Right renal cortex interstitium (tissue), 3 donors: ENCODE measurements at places on chromosomes 3 and 15. TPM values are rescaled to one million over a fixed set of nuclear protein-coding genes. Genes with fewer than 3 reads are reported as not detected.

DNA sequence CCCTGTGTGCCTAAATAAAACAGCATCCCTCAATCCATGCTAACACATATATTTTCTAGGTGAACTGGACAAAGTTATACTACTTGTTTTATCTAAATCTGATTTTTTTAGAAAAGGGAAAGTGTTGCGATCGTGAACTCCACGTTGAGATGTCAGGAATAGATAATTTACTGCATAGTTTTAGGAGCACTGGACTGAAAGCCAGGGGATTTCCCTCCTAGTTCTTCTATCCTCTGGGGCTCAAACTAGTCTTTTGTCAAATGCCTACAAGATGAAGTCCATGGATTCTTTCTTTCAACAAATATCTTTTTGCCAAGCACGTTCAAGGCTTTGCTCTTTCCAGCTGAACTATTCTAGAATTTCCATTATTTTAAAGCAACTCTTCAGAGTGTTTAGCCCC lies 617 bp upstream of the HPS3 start:
- DNase-seq, result no peak

ATP2B2 gene
- 0.36 TPM for polyA plus RNA-seq

- DNase-seq, result no peak
These were observed 30.9 kb upstream of the SPSB4 start for GRCh38 chr3:141020143-141020830.

ADGRG7 gene
- polyA plus RNA-seq, result 0.19 TPM

PRICKLE2 gene
- polyA plus RNA-seq, result 17.3 TPM

DNA sequence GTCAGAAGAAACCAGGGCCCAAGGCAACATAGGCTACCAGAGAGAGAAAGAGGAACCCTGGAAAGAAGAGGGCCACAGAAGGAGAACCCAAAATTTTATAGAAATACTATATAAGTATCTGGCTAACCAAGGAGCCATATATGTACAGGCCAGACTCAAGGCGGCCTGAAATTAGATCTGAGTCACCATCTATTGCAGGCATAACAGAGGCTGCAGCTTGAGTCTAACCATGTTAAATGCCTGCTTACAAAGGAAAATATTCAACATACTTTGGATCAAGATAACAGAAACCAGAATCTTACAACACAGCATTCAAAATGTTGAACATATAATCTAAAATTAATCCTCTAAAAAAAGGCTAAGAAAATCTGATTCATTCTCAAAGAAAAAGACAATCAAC lies 23.1 kb downstream of the IGSF11 start:
- DNase-seq, result no peak

ST8SIA2 gene
- 6.0 TPM for polyA plus RNA-seq

DNA sequence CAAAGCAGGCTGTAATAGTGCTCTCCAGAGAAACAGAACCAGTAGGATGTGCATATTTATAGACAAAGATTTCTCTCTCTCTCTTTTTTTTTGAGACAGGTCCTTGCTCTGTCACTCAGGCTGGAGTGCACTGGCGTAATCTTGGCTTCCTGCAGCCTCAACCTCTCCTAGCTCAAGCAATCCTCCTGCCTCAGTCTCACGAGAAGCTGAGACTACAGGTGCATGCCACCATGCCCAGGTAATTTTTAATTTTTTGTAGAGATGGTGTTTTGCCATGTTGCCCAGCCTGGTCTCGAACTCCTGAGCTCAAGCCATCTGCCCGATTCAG lies 67.1 kb upstream of the CHD2 start:
- no peak for DNase-seq

DNA sequence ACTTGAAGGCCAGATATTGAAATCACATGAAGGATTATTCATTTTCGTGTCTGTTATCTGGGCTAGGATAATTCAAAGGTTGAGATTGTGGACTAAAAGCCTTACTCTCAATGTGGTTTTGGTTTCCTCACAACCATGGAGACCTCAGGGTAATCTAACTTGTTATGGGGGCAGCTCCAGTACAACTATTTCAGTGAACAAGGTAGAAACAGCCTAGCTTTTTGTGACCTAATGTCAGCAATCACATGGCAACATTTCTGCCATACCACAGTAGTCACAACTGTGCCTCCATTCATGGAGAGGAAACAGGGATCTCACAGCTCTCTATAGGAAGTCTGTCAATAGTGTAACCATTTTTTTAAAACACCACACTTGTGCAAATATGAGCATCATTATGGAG lies 62.4 kb upstream of the RARB start:
- no peak for DNase-seq

DNA sequence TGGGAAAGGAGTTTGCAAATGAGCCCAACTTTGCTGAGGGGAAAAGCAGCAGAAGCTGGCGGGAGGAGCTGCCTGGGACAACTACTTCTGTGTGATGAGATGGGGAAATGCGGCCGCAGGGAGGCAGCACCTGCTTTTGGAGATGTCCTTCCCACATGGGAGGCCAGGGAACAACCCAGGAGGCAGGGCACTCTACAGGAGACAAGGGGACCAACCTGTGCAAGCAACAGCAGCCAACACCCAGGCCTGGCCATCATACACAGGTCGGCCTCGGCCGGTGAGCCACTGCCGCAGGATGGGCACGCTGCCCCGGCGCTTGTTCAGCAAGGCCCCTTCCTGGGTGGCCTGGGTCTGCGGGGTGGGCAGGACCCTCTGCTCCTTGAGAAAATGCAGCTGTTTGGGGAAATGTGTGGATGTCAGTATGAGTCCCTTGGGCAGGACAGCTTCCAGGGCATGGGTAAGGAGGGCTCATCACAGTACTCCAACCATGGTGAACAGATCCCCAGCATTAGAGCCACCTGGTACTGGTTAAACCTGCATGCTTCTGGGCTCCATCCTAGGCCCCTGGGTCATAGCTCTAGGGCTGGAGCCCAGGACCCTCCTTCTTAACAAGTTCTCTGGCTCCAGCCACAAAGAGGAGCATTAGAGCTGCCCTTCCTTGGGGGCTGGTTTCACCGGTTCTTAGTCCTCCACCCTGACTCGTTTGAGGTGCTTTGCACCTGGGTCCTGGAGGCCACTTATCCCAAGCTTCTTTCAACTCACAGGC lies 11.6 kb downstream of the EPB42 start:
- no peak for DNase-seq

- no peak for DNase-seq
These were observed 10.8 kb upstream of the FYCO1 start for GRCh38 chr3:46006238-46007032.

GRCh38 chr15:96336596-96337364 lies 6.3 kb downstream of the NR2F2 start:
- no peak for DNase-seq

DNA sequence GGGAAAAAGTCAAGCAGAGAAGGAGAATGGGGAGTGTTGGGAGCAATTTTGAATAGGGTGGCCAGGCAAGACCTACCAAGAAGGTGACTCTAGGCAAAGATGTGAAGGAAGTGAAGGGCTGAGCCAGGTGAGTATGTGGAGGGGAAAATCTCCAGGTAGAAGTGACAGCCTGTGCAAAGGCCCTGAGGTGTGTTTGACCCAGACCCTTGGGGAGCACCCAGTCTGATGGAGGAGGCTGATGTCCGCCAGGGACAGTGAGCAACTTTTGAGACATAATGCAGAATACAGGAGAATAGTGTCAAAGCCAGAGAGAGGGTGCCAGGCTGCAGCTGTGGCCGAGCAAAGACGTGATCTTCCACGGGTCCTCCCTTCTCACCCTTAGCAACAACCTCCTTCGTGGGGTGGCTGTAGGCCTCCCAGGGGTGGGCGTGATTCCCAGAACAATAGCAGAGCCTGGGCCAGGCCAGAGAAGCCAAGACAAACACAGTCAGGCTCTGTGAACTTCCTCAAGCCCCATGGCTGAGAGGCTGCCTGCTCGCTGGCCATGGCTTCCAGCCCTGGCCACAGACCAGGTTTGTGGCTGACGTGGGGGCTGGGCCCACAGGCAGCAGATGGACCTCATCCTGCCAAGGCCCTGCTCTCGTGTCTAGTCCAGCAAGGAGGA lies 58.1 kb downstream of the SLC6A6 start:
- no peak for DNase-seq

GPR149 gene
- not detected for polyA plus RNA-seq

DNA sequence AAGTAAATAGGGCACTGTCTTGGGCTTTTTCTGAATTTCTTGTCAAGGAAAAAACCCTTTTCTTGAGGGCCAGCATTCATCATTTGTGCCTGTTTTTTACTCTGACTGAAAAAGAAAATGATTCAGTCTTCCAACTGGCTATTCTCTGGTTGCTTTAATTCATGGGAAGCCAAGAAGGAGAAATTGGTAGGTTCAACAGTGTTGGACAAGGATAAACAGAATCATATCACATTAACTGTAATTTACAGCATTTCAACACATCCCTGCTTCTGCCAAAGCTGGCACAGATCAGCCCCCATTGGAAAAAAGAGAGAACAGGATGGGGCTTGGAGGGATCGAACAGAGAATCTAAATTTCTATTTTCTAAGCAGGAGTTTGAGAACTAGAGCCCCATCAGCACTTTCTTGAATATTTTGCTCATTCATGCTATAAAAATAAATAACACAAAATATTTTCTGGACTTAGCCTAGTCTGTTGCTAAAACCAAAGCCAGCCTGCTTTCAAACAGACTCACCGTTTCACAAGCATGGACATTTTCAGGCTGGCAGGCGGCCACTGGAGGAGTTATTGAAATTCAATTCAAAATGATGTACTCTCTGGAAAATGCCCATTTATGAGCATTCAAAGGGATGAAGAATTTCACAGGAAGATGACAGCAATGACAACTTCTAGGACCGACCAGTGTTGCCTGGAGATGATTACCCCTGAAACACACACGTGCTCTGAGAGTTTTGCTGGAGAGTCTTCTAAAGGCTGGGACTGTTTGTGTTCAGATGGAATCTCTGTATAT lies 181.2 kb downstream of the WNT5A start:
- DNase-seq, result no peak

DNA sequence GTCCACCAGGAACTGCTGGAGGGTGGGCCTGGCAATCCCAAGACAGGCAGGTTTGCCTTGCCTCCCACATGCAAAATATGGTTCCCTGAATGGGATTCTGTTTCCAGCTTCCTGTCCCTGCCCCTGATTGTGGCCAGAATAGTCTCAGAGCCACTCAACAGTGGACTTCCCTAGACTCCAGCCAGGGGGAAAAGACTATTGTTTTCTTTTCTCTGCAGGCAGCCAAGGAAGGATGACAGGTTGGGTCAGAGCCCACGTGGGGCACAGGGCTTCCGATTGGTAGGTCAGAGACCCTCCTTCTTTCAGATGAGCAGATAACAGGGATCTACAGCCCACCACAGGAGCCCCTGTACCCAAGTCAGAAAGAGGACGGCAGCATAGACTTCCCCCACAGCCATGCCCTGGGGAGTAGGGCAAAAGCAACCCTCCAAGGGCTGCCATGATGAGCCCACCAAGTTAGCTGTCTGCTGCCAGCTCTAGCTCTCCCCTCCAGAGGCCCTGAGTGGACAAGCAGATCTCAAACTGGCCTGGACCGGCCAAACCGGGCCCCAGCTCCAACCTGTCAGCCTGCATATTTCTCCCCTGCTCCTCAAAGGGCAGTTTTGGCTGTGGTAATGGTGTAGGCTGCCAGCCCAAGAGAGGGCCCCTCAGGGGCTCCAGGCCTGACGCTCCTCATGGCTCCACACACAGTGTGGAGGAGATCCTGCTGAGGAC lies 6.4 kb downstream of the TLR9 start:
- no peak for DNase-seq

MASP1 gene
- 9.3 TPM for polyA plus RNA-seq

DNA sequence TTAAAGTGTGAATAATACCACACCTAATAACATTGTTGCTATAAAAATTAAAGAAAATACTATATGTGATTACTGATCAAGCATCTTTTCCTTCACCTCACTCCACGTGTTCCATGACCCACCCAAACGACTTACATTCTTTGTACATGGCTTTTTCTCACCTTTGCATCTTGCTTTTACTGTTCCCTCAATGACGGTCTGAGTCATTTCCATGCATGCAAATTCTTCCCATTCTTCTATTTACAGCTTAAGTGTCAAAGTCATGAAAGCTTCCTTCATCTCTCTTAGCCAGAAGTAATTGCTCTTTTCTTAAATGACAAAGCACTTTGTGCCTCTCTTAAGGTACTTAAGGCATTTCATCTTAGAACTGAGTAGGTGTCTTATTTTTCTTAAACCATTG lies 64.0 kb downstream of the GREM1 start:
- no peak for DNase-seq

- DNase-seq, result no peak
These were observed 720.2 kb downstream of the ROBO1 start for GRCh38 chr3:79047581-79047980.

ADAMTS9 gene
- 138 TPM for polyA plus RNA-seq

ENTPD3 gene
- 1.8 TPM for polyA plus RNA-seq

GRCh38 chr3:100708989-100709841 lies at the start of gene TFG:
TFG (plus strand) TSS chr3:100709494; CDS start chr3:100713686, 4,192 bp downstream.
- DNase-seq, result peak; percentile 96

GRCh38 chr3:135528413-135529015 lies 437.0 kb upstream of the PPP2R3A start:
- DNase-seq, result no peak

GRCh38 chr15:61195116-61196002 lies 33.7 kb downstream of the RORA start:
- DNase-seq, result no peak

CIB1 gene
- 55.9 TPM for polyA plus RNA-seq

DNA sequence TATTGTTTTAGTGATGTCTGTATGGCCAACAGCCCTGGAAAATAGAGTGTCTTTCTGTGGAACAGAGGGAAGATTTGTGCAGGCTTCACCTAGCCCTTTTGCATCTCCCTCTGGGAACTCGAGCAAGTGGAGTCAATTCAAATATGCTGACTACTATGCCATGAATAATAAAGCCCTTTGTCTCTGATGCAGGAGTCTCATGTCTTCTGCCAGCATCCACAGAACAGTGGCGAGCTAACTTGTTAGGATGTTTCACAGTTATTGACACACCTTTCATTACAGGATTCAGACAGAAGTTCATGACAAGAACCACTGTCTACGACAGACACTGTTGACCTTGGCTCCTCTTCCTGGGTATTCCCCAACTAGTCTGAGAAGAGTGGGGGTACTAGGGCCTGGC lies 15.6 kb upstream of the CCDC54 start:
- no peak for DNase-seq

CCDC54 gene
- 0.25 TPM for polyA plus RNA-seq

- DNase-seq, result no peak
These were observed 42.5 kb downstream of the SCN10A start for GRCh38 chr3:38773528-38773927.

NOX5 gene
- 0.40 TPM for polyA plus RNA-seq

- no peak for DNase-seq
These were observed 444.7 kb downstream of the MAGI1 start for GRCh38 chr3:65593780-65594752.

DNA sequence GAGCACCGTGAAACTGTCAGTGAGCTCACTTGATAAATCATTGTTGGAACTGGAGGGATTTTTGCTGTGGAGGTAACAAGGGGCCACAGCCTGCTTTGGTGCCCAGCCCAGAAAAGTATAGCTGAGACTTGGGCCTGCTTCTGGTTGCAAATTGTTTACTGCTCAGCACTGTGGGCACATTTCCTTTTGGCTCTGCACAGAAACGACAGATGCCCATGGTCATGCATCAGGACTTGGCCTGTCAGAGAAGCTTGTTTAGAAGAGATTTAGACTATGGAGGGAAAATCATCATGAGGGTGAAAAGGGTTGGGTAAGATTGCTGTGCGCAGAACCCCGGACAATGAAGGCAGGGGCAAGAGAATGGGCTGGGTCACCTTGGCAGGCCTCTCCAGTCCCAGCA lies 286.1 kb upstream of the CTNNB1 start:
- no peak for DNase-seq

GRCh38 chr3:147215660-147216059 lies 190.7 kb downstream of the ZIC4 start:
- no peak for DNase-seq

GRCh38 chr15:33700695-33701303 lies 267.5 kb upstream of the CHRM5 start:
- peak; percentile 65 for DNase-seq

ARNT2 gene
- polyA plus RNA-seq, result 68.3 TPM
